ENCODE measurements at places on chromosomes 6 and 20.
A peak's percentile ranks its signal among the peaks of the same experiment; 100 is the strongest.

- DNase-seq, result no peak
These were observed 6.9 kb upstream of the PPP1R3G start for GRCh38 chr6:5078121-5078669.

DNA sequence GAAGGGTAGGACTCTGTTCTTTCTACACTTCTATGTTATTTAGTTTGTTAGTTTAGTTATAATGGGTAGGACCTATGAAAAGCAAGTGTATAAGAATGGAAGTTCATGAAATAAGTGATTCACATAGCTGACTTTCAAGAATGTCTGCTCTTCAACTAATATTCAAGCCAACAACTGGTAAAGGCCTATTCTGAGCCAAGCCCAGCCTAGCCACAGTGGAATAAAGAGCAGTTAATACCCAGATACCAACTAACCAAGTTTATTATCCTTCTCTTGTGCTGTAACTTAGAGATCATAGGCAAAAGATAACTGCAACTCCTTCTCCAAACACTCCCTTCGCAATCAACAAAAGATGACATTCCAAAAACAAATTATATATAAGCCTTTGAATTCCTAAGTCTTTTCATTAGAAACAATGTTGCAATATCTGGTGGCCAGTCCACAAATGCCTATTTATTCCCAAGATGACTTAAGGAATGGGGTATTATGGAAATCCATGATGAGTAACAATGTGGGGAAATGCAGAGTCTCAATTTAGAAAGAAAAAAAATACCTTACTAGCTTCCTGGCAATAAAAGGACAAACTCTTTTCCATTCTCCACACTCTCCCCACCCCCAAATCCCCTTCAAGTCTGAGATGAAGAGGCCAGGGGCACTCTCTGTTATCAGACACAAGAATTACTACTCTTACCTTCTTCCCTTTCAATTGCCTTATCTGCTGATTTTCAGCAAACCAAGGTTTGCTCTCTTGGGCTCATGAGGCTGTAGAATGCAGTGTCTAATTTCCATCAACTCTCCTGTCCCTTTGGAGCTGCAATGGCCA is 27.4 kb downstream of the BTBD9 start:
- no peak for DNase-seq

- DNase-seq, result no peak
These were observed 51.4 kb upstream of the TNFAIP3 start for GRCh38 chr6:137815692-137816091.

GRCh38 chr6:160733050-160733646 is 31.1 kb downstream of the PLG start:
- DNase-seq, result peak; percentile 29

DNA sequence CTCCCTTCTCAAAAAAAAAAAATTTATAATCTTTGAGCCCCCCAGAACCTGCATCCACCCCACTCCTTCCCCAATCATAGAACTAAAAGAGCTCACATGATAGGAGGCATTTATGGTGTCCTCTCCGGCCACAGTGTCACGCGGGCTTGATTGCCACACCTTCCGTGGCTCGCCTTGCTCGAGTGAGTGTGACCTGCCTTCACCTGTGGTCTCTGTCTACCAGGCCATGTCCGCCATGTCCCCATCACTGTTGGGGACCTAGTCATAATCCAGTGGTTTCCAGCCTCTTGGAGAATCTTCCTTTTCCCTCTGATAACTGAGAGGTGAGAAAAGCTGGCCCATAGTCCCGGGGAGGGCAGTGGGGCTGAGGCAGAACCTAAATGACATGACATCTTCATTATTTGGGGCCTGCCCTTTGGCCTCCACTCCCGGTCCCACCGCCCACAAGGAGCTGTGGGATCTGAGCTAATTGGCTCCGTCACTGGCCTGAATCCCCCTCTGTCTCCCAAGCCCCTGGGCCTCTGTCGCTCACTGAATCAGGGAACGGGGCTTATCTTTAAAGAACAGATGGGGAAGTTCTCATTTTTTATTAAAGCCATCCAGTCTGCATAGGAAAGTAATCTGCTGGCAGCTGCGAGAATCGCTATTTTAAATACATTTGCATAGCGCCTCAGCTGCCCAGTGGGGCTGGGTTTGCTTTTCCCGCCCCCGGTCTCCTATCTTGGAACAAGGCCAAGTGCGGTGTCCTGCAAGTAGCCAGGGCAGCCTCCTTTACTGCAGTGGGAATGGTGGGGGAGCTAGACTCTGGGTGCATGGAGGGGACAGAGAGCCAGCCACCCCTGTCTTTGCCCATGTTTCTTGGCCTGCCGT is 197.6 kb upstream of the PMEPA1 start:
- DNase-seq, result peak; percentile 79

DNA sequence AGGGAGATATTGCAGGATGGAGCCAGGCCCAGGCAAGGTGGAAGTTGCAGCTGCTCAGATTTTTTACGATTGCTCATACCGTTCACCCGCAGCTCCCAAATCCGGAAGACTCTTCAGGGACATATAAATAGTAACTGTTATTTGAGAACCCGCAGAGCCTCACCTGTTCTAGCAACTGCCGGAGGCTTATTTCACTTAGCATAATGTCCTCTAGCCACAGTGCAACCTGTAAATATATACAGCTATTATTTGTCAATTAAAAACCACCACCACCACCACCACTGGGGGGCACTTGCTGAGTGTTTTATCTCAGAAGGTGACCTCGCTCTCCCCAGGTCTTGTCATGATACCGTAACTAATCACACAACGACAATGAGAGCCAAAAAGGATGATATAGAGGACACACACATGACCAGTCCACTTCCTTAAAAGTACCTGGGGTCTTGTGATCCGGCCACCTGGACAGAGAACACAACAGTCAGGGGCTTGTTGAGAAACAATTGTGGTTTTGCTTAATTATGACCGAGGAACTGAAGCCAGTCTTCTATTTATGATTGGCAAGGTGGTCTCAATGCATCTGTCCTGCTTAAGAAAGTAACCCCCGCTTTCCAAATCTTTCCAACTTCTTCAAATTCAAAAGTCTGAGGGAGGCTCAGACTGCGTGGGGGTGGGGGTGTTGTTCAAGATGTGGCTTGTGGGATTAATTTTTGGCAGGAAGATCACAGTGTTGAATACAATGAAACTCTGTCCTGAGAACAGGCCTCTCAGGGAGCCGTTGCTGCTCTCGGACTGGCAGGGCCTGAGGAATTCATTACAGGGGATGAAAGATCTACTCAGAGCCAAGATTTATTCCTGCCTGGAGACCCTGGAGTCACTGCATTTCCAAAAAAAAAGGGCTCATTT is 107.7 kb upstream of the PRND start:
- peak; percentile 85 for DNase-seq

GRCh38 chr6:11852061-11852651 is 73.6 kb upstream of the ADTRP start:
- DNase-seq, result no peak

DNA sequence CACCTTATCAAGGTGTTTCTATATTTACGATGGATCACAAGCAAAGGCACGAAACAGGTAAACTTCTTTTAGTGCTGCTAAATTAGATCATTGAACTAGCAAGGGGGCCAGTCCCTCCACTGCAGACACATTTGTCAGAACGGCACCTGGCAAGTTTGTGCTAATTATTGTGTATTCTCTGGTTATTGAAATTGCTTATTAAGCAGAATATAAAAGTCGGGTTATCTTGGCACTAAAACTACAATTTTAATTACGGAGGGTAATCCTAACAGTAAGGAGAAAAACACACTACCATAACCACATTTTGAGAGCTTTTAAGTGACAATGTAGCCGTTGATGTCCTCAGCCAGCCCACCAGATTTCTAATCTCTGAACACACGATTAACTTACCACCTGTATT is 118.9 kb upstream of the BTN3A2 start:
- no peak for DNase-seq

- DNase-seq, result no peak
These were observed 97.0 kb upstream of the MAN1A1 start for GRCh38 chr6:119446609-119447008.

GRCh38 chr20:34175879-34176278 is 63.8 kb upstream of the EIF2S2 start:
- DNase-seq, result no peak

DNA sequence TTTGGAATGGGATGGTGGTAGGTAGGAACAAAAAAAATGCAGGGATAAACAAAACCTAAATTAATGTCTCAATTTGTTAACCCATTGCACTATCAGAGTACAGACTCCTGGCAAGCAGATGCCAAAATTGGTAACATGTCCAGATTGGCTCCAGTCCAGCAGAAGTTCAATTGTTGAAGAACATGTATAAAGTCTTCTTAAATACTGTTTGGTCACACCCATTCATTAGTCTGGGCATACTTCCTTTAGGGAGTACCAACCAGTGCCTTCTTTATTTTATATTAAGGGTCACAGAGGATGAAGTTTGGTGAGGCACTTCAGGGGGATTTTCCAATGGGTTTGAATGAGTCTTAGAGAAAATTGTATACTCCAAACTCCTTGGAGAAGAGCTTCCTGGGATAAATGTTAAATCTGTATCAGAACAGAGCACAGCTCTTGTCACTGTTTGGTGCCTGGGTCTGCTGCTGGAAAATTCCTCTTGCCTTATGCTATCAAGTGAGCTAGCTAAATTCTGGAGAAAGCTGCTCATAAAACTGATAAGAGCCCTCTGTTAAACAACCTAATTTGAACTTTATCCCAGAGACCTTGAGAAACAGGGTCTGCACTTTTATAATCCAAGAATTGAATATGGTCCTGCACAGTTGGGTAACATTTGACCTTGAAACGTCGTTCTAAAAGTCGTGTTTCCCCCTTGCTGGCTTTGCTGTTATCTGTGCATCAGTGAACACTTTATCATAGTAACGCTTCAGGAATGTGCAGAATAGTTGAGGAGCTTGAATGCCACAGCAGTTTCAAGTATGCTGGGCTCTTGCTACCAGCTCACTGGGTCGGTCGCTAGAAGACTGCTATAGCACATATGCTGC is 334.1 kb upstream of the CITED2 start:
- DNase-seq, result peak; percentile 55

GRCh38 chr20:48107560-48107959 is 322.3 kb upstream of the SULF2 start:
- no peak for DNase-seq

DNA sequence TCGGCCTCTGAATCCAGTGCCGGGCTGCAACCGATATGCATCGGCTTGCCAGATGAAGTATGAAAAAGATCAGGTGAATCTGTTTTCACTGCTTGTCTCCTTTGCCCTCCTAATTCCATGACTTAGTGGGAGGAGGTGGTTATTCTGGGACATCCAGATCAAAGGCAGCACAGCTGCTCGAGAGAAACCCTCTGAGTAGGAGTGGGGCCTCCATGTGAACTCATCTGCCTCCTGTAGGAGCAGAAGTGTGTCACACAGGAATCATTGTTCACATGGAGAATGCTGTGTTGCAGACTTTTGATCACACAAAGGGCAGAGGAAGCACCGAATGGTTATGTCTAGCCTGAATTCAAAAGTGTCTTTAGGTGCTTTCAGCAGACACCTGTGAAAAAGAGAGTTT is 73.1 kb upstream of the SLC22A1 start:
- DNase-seq, result no peak

DNA sequence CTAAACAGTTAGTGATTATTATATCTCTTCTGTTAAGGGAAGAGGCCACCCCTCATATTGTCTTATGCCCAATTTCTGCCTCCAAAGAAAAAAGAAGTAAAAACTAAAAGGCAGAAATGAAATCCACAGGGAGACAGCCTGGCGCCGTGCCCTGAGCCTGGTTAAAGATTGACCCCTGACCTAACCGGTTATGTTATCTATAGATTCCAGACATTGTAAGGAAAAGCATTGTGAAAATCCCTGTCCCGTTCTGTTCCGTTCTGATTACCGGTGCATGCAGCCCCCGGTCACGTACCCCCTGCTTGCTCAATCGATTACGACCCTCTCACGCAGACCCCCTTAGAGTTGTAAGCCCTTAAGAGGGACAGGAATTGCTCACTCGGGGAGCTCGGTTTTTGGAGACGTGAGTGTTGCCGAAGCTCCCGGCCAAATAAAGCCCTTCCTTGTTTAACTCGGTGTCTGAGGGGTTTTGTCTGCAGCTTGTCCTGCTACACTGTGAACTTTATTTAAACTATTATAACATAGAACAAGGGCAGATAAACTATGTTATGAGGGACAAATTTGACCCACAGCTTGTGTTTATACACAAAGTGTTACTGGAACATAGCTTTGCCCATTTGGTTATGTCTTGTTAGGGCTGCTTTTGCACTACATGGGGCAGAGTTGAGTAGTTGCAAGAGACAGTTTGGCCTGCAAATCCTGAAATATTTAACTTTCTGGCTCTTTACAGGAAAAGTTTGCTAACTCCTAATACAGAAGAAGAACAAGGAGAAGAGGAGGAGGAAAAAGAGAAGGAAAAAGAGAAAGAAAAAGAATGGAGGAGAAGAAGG is 49.6 kb downstream of the CD24 start:
- no peak for DNase-seq

DNA sequence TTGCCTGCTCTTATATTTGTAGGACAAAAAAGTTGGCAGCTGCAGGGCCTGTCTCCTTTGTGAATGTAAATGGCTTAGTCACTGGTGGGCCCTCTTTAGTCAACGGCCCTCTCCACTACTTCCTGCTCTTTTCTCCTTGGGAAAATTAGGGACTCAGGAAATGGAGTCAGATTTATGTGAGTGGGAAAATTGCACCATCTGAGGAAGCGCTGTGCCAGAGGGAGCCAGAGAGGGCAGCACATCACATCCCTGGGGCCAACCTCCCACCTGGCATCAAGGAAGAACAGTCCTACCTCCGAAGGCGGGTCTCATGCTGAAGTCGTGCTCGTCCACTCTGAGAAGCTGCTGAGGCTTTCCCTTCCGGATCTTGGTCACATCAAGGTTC is 15.6 kb downstream of the GABRR2 start:
- no peak for DNase-seq

DNA sequence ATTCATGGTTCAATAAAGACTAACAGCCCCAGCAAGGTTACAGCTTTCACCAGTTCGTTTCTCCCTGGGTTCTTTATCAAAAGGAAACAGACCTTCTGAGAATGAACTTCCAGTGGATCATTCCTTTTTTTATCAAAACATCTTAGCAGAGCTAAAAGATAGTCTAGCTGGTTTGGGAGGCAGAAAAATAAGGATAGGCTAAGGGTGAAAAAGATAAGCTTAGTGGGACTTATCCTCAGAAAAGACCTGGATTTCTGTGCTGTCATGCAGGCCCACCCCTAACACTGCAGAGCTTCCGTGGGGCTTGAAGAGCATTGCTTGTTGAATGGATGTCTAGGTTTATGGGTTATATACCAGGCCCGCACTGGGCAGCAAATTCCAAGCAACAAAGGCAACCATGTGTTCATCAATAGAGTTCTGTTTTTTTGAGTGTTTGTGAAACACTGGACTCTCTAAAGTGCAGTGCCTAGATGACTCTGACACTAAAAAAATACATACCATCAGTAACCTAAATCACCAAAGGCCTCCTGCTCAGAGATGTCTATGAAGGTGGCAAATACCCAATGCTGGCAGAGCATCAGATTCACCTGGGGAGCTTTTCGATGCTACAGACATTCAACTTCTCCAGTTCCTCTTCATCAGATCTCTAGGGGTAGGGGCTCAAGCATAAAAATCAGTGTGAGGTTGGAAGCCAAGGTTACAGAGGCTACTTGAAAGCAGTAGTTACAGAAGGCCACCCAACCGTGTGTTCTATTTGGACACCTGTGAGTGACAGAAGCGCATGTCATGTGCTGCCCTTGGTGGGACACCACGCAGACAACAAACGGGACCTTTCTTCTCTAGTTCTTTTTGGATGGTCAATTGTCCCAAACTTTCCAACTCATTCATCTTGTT is 53.0 kb downstream of the TNFAIP3 start:
- DNase-seq, result no peak

- peak; percentile 80 for DNase-seq
These were observed 12.3 kb upstream of the COL9A1 start for GRCh38 chr6:70315079-70315751.

- no peak for DNase-seq
These were observed 270.8 kb downstream of the BMP7 start for GRCh38 chr20:56995635-56996075.

Measured in spinal cord (tissue), 10 donors.